ENCODE measurements at places on chromosomes 11 and 22.

DNA sequence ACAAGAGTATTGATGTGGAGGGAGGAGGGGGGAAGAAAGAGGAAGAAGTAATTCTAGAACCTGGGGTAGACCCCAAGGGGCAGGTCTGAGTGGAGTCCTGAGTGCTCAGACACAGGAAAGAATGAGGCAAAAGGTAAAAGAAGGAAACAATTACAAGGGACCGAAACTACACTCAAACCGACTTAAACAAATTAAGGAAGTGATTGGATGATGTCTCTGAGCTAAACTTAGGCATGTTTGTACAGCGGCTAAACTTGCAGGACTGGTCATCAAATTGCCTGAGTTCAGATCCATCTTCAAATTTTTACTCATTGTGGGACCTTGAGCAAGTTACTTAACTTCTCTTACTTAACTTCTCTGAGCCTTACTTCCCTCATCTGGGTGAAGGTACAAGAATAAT, 86.3 kb upstream of the LRRC55 start:
- DNase-seq = no peak

GRCh38 chr11:115709297-115709696, 205.1 kb upstream of the CADM1 start:
- DNase-seq = no peak

DNA sequence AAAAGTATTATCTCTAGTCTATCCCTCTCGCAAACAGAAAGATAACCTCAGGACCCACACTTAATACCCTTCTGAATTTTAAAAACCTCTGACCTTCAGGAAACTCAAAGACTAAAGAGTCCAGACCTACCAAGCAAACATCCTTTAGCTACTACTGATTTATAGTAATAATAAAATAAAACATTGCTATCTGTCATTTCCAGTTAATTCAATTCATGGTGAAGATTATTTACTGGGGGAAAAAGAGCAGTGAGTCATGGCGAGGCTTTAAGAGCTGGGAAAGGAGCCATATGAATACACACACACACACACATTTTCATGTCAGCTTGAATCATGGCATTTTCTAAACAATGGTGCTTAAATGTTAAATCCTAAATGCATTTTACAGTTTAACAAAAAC, 87.1 kb downstream of the FAM76B start:
- peak; percentile 79 for DNase-seq

GRCh38 chr22:21076912-21077625, 31.3 kb downstream of the LRRC74B start:
- DNase-seq = no peak

- no peak for DNase-seq
These were observed 847.2 kb downstream of the TBC1D22A start for GRCh38 chr22:47609653-47610052.

DNA sequence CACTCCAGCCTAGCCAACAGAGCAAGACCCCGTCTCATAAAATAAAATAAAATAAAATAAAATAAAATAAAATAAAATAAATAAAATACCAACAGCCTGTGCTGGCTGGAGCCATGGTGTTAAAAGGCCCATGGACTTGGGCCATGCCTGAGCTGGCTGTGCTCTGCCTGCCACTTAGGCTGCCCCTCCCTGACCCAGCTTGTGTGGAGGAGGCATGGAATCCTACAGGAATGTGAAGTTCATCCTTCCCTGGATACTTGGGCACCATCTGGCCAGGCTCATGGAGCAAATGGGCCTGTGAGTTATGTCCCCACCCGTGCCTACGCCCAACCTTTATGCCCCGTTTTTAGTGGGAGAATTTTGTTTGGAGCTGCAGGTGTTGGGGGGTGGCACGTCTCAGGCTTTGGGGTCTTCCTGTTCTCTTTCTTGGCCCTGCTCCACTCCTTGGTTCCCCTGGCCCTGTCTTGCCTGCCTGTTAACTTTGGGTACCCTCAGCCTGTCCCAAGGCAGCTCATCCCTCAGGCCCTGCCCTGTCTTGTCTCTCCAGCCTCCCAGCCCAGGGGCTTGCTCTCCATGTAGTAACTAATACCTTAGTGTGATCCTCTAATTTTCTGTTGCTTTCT, 51.3 kb downstream of the BCR start:
- no peak for DNase-seq

DNA sequence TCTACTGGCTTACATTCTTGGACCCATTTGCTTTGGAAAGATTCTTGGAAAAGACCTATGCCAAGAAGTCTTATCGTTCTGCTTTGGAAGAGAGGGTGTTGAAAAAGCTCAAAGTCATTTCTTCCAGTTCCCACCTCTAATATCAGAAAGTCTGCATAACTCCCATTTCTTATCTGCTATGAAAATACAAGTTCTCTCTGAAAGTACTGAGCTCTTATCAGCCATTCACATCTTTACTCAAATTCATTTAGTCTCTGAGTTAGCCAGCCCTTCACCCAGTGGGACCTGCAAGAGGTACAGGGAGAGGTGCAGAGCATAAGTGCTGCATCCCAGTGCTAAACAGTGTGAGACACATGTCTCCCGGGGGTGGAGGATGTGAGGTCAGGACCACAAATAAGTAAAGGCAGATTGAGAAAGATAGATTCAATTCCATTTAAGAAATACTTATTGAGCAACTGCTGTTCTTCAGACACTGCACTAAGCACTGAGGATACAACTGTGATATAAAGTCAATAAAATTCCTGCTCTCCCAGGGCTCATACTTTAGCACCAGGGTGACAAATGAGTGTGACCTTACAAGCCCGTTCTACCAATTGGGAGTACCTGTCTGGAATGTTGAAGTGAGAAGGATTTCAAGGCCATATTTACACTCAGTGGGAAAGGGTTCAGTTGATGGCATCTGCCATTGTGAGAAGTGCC, 76.7 kb downstream of the PISD start:
- DNase-seq = peak; percentile 2

DNA sequence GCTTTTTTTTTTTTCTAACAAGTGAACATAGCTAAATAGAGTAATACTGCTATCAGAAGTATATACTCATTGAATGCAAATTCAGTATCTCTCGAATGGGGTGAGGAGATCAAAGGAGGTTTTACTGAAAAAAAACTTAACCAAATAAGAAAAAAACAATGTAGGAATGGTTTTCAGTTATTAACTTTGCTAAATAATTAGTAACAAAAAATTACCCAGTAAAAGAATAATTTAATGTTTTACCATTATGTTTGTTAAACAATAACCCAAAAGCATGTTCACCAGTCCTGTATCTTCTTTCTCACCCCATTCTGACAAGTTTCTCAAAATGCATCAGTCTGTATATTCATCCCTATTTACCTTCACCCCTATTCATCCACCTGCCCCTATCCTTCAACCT, 22.6 kb upstream of the CTSC start:
- no peak for DNase-seq

- DNase-seq = no peak
These were observed 5.0 kb downstream of the HEPACAM start for GRCh38 chr11:124930799-124931198.

GRCh38 chr11:33329705-33330329, 72.6 kb downstream of the HIPK3 start:
- peak; percentile 22 for DNase-seq

- no peak for DNase-seq
These were observed 7.8 kb upstream of the NOX4 start for GRCh38 chr11:89498845-89499448.

- DNase-seq = peak; percentile 7
These were observed 60.2 kb downstream of the EHF start for GRCh38 chr11:34680918-34681586.

- DNase-seq = no peak
These were observed 9.4 kb downstream of the GALNT18 start for GRCh38 chr11:11612439-11612838.

GRCh38 chr11:113928311-113928710, 23.7 kb downstream of the HTR3B start:
- no peak for DNase-seq

GRCh38 chr11:27464909-27465308, 7.7 kb downstream of the LGR4 start:
- no peak for DNase-seq

DNA sequence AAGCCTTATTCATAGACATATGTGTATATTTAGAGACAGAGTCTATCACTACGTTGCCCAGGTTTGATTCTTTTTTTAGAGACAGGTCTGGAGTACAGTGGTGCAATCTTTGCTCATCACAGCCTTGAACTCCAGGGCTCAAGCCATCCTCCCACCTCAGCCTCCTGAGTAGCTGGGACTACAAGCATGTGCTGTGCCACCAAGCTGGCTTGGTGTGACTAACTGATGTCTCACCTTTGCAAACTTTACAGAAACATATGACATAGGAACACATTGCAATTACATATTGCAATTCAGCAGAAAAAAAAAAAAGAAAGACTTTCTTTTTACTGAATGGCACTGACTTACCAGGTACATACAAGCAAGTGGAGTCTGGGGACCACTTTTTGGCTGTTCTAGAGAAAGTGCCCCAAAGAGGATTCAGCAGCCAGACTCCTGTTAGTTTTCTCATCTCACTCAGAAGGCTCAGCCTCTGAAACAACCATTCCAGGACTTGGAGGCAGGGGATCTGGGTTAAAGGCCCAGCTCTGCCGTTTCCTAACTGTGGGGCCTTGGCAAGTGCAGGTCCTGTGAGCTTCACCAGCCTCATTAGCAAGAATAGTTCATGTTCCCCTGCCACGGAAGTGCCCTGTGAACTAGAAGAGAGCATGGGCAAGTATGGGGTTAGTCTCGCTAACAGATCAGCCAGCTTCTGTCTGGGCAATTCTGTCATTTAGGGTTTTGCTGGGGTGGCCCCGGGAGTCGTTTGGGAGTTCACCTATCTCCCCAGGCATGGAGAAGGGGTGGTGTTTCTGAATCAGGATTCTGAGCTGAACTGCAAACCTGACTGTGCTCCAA, 11.3 kb upstream of the NFAM1 start:
- no peak for DNase-seq

- DNase-seq = no peak
These were observed 258.3 kb downstream of the ETS1 start for GRCh38 chr11:128328955-128329551.

Measured in AG09319 (cell line).